Bronchial smooth muscle cell (primary cell): ENCODE measurements at places on chromosomes 6 and 20. TPM values are rescaled to one million over a fixed set of nuclear protein-coding genes. Genes with fewer than 3 reads are reported as not detected.

Gene OLIG3
- not detected in 2 replicates for total RNA-seq

Gene MPIG6B
- total RNA-seq = not detected in 2 replicates

Gene SLC22A16
- total RNA-seq = not detected in 2 replicates

Gene GHRH
- total RNA-seq = not detected in 2 replicates

Gene LY6G5B
- total RNA-seq = 2.2 and 4.0 TPM in 2 replicates

Gene TREM2
- 0.09 TPM in 1 of 2 replicates, not detected in the other for total RNA-seq

Gene PTK7
- total RNA-seq = 56.9 and 151 TPM in 2 replicates

Gene PPP1R3G
- 1.3 and 3.8 TPM in 2 replicates for total RNA-seq

Gene CST4
- total RNA-seq = not detected in 2 replicates

Gene ZNF165
- 0.47 and 0.52 TPM in 2 replicates for total RNA-seq

Gene BTN1A1
- under 0.01 TPM in 1 of 2 replicates, not detected in the other for total RNA-seq

Gene TREM1
- total RNA-seq = 0.16 TPM in 1 of 2 replicates, not detected in the other

Gene SNX3
- total RNA-seq = 157 and 178 TPM in 2 replicates

Gene RPN2
- 164 and 198 TPM in 2 replicates for total RNA-seq

Gene TBXT
- total RNA-seq = not detected in 2 replicates

Gene TCF19
- total RNA-seq = 1.9 and 5.0 TPM in 2 replicates

Gene GLP1R
- total RNA-seq = not detected in 2 replicates

Gene CGA
- total RNA-seq = 0.16 TPM in 1 of 2 replicates, not detected in the other

Gene BPIFB4
- total RNA-seq = not detected in 2 replicates

Gene SCGN
- not detected in 2 replicates for total RNA-seq

Gene MAPK13
- total RNA-seq = 5.2 and 10.2 TPM in 2 replicates

Gene HLA-DMB
- 0.09 and 0.79 TPM in 2 replicates for total RNA-seq

Gene HSPA12B
- 1.9 and 4.5 TPM in 2 replicates for total RNA-seq

Gene NFKBIL1
- total RNA-seq = 32.9 and 39.4 TPM in 2 replicates

Gene OPRL1
- 2.2 and 3.5 TPM in 2 replicates for total RNA-seq

Gene PTPRK
- 51.5 and 79.5 TPM in 2 replicates for total RNA-seq

Gene PLCB1
- total RNA-seq = 17.3 and 24.9 TPM in 2 replicates

Gene NHLRC1
- 2.2 and 3.6 TPM in 2 replicates for total RNA-seq

Gene ERVFRD-1
- total RNA-seq = not detected in 2 replicates

Gene RHAG
- total RNA-seq = under 0.01 TPM in 1 of 2 replicates, not detected in the other

Gene PPP1R14C
- 0.17 and 0.95 TPM in 2 replicates for total RNA-seq

Gene PPP1R16B
- under 0.01 TPM in 2 replicates for total RNA-seq

Gene CNBD2
- 0.77 and 1.7 TPM in 2 replicates for total RNA-seq

Gene STMND1
- total RNA-seq = not detected in 2 replicates

Gene PBOV1
- total RNA-seq = not detected in 2 replicates

Gene SLC16A10
- total RNA-seq = not detected in 2 replicates

Gene RBPJL
- not detected in 2 replicates for total RNA-seq

Gene UBE2J1
- 10.9 and 15.8 TPM in 2 replicates for total RNA-seq

Gene MAN1A1
- total RNA-seq = 53.1 and 62.7 TPM in 2 replicates

Gene C6orf132
- total RNA-seq = 0.63 TPM in 1 of 2 replicates, not detected in the other

Gene PRDM13
- total RNA-seq = not detected in 2 replicates

Gene TUBB1
- not detected in 2 replicates for total RNA-seq
